ENCODE measurements at places on chromosomes 5 and 9.

- no peak for DNase-seq
Measured at GRCh38 chr5:76046741-76047140, 36.4 kb upstream of the SV2C start.

- no peak for DNase-seq
Measured at GRCh38 chr9:33291031-33291397, 698 bp downstream of the NFX1 start.

GRCh38 chr5:76718381-76718832 lies 2.5 kb downstream of the F2R start:
- no peak for DNase-seq

GRCh38 chr9:96651626-96652025 lies 3.5 kb downstream of the PRXL2C start:
- DNase-seq: no peak

DNA sequence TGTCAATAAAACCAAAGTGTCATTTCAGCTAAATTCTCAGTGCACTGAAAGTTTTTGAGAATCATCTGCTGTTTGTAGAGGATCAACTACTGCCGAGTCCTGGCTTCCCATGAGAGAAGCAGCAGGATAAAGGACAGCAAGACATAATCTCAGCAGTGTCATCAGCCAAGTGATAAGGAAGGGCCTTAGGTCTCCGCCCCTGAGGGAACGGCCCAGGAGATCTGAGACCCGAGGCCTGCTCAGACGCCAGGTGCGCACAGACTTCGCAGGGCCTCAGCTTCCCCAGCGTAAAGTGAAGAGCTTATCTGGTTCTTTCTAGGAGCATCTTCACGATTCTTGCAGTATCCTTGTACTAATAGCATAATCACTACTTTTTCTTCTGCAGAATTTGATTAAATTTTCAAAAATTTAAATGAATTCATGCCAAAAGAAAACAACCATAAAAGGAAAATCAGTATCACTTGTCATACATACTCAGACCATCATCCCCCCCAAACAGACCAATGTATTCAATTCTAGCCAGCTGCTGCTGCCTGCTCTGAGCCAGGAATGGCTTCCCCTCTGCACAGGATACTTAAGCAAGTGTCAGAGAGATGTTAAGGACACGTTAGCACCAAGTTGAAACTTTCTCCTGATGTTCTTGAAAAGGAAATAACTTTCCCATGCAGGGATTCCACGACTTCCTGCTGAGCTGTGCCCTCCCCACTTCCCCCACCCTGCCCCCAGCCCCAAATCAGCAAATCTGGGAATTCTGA lies 2.2 kb downstream of the GFPT2 start:
- no peak for DNase-seq

DNA sequence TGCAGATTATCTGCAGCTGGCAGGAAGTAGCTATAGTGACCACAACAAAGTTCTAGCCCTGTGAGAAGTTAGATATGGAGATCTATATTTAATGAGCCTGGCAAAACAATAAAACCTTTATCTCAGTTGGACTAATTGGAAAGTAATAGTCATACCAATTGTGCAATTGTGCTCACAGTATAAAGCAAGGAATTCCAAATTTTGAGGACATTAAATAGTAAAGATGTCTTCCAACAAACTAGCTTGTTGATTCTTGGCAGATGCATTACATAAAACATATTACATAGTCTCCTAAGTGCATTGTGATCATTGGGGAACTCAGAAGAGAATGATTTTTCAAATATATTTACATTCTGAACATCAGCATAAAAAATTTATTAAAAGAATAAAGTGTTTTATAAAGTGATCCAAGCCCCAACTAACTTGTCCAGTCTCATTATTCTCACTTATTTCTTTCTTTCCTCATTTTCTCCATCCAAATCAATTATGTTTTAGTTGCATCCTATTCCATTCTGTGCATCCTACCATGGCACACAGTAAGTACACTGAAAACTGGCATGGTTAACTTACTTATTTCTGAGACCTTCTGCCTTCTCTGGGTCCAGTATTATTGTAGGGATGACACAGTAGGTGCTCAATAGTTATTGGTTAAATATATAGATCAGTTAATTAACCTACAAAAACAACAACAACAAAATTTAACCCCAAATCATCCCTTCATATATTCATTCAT lies 977.2 kb upstream of the NUDT12 start:
- DNase-seq: no peak

DNA sequence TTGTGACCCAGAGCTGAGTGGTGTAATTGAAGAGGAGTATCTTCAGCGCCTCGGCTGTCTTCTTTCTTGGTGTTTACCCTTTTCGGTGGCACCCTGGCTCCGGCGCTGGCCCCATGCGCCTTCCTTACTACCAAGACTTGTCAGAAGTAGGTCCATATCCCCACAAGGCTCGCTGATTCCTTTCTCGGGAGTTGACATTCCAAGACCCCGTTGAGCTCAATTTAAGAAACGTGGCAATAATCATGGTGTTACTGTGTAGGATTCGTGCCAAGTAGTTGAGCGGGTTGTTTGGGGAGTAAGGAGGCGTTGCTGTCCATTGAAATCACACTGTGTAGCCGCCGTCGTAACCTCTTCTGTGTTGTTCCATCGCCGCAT lies 795 bp downstream of the NDUFAF2 start:
- DNase-seq: peak; percentile 42

- no peak for DNase-seq
Measured at GRCh38 chr9:93918061-93918460, 37.1 kb downstream of the BARX1 start.

All from hindlimb muscle (tissue), 1 donor.